ENCODE measurements at places on chromosomes 2 and 18.

- DNase-seq = no peak
Observed at GRCh38 chr18:55153346-55153745, 194.1 kb upstream of the CCDC68 start.

GRCh38 chr2:85439986-85440385, 21.5 kb downstream of the SH2D6 start:
- no peak for DNase-seq

DNA sequence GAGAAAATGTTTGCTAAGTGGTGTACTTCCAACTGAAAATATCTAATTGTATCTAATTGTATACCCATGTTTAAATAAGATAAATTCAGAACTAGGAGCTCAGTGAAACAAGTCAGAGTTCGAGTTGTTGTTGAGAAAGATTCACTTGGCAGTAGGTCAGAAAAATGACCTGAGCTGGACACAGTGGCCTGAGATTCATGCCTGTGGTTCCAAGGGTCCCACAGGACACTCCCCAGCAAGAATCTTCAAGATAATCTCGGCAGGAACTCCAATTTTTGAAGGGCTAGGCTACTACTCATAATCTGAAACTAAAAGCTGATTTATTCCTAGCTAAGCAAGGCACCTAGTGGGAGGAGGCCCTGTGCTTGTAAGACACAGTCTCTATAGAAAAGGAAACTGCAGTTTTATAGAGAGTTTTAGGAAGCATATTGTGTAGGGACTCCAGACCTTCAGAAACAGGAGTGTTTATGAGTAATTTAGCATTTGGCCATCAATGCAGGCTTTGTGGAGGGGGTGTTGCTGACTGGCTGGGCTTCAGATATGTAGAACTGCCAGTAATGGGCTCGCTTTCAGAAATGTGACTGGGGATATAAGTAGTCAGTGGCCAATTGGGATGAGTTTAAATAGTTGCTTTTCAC, 43.2 kb downstream of the SP140 start:
- DNase-seq = no peak

DNA sequence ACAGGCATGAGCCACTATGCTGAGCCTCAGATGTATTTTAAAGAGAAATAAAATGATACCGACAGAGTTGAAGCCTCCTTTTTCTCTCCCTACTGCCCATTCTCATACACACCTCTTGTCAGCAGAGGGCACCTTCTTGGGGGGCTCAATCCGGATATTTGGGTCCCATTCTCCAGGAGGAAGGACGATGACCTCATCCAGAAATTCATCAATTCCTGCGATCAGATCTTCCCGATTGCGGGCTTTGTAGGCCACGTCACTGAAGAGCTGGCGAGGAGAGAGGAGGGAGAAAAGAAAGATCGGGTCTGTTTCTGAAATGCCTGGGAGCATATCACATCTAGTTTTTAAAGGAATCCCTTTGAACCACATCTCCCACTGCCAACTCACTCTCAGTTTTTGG, 54.4 kb downstream of the MTHFD2 start:
- DNase-seq = no peak

GRCh38 chr18:48059455-48060010, 129.1 kb upstream of the SMAD2 start:
- DNase-seq = no peak

GRCh38 chr2:204914708-204915107, 369.4 kb downstream of the PARD3B start:
- no peak for DNase-seq

- no peak for DNase-seq
Observed at GRCh38 chr2:29218550-29219125, 103.4 kb downstream of the CLIP4 start.

DNA sequence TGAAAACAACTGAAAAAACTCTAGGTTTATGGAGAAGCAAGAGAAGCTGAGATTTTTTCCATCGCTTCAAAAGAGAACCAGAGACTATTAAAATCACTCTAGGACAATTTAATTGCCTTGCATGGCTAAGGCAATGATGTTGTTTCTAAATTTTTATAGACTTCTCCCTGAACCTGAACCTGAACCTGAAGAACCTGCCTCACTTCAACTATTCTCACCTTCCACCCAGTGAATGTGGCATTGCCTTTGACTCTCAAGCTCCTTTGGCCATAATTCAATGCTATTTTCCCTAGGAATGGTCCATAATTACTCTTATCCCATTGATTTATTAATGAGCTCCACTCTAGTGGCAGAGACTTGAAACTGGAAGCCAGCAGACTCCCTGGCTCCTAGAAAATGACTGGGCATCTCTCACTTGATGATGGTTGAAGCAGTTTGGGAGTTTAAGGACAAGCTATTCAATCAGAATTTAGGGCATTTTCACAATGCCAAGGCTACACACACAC, 303.8 kb upstream of the UBE2E3 start:
- DNase-seq = no peak

All from activated T-cell treated with anti-CD3 and anti-CD28 coated beads, Interleukin-2, amount 50 U/mL, for 1 hour (primary cell).